ENCODE measurements at places on chromosomes 4 and X.

GRCh38 chrX:12890467-12890866 is 16.0 kb upstream of the TLR8 start:
- DNase-seq, result no peak

- DNase-seq, result no peak
These were observed 53.9 kb downstream of the HMX1 start for GRCh38 chr4:8817813-8818062.

GRCh38 chr4:2062808-2063524 is 3.8 kb downstream of the NAT8L start:
- DNase-seq, result no peak

- DNase-seq, result no peak
These were observed 618.8 kb downstream of the GLUD2 start for GRCh38 chrX:121666171-121666570.

GRCh38 chr4:88526221-88526815 is 2.7 kb upstream of the PYURF start:
- no peak for DNase-seq

GRCh38 chr4:13534344-13535063 is 9.8 kb downstream of the NKX3-2 start:
- no peak for DNase-seq

DNA sequence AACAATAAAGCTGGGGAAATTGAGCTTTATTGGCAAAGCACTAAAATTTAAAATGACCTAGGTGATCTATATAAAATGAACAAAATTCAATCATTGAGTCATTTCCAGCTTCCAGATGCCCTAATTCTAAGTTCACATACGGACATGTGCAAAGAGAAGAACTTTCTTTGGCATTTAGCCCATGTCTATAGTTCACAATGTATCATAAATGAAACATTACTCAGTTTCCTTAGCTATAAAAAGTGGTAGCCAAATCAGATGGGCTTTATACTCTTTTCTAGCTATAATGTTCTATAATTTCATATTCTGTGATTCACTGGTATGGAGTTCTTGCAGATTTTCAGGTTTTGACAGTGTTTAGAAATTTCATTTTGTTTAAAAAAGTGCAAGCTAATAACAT is 327.4 kb downstream of the KCTD8 start:
- DNase-seq, result no peak
